ENCODE measurements at places on chromosomes 5 and 9.

DNA sequence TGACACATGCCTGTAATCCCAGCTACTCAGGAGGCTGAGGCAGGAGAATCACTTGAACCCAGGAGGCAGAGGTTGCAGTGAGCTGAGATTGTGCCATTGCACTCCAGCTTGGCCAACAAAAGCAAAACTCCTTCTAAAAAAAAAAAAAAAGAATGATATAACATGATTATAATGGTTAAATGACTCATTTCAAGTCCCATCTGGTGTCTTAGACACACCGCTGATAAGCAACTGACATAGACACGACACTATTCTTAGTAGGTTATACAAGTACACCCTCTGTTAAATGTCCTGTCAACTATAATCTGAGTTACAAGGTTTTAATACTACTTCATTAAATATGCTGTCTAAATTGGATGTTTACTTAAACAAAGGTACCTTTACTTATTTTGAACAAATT, 405.3 kb upstream of the CLINT1 start:
- DNase-seq: no peak

DNA sequence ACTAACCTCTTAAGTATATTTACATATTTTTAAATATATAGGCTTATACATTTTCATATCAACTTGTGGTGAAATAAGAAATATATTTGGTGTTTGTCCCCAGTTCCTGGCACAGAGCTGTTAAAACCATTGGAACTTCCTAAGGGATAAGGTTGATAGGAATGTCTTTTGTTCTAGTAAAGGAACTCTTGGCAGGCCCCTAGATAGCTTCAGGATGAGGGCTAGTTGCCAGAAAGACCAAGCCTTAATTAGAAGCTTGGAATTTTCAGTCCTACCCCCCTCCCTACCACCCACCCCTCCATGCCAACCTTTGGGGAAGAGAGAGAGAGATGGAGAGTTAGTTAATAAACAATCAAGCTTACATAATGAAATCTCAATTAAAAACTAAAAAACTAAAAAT, 638.6 kb upstream of the ACO1 start:
- DNase-seq: no peak

DNA sequence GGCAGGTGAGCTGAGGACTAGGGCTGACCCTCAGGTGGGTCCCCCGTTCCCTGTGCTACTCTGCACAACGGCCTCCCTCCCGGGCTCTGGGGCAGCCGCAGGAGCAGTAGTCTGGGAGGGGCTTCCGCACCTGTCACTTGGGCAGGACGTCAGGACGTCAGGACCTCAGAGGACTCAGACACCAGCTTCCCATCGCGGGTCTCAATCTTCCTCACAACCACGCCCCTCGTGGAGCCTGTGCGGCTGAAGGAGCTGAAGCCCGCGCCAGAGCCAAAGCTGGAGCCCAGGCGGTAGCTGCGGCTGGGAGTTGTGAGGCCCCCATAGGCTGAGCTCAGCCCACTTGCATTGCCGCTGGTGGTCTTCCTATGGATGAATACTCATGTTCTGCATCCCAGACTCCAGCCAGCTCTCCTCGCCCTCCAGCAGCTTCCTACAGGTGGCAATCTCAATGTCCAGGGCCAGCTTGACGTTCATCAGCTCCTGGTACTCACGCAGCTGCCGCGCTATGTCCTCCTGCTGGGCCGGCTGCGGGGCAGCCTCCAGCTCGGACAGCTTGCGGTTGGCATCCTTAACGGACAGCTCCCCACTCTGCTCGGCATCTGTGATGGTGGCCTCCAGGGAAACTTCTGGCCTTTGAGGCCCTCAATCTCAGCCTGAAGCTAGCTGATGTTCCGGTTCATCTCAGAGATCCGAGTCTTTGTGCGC, 381.4 kb upstream of the RGMB start:
- no peak for DNase-seq

DNA sequence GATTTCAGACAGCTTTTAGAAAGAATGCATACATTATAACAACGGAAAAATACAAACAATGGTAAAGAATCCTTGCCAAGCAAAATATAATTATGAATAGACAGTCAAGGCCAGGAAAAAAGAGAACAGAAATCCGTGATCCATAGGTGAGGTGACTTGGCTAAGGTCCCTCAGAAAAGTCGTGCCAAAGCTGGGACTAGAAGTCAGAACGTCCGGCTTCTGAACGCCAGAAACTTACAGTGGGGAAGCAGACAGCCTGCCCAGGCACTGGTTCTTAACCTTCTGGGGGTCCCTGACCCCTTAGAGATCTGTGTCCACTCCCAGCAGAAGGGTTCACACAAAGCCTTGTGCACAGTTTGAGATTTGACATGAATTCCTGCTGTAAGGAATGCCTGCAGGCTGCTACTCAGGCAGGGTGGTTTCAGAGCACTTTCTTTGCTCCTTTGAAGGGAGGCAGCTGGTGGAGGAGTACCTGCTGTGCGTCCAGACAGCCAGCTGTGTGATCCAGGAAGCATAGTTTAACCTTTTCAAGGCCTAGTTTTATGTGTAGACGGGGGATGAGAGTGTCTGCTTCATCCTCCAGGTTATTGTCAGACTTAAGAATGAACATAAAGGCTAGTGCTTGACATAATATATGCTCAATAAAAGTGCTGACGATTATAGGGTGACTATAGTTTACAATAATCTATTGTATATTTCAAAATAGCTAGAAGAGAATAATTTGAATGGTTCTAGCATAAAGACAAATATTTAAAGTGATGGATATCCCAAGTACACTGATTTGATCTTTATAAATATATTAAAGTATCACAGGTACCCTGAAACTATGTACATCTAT, 852 bp downstream of the ARHGEF37 start:
- DNase-seq: no peak

- no peak for DNase-seq
Observed at GRCh38 chr9:6969805-6970204, 212.0 kb downstream of the KDM4C start.

GRCh38 chr9:30197954-30198353, 2186.5 kb upstream of the ACO1 start:
- no peak for DNase-seq

DNA sequence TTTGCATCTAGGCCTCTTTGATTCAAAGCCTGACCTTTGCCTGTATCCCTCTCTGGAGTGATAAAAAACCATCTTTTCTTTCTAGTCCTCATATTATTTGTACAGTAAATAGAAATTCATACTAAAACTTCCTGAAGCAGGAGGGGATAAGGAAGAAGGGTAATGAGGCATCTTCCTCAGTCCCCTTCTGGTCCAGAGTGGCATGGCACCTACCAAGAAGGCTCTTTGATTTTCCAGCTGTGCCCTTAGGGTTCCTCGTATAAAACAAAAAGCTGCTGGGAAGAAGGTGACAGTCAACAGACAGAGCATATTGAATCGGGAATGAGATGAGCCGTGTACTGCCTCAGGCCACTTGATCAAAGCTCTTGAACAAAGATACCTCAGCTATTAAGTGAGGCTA, 71.9 kb upstream of the SPDL1 start:
- DNase-seq: no peak

DNA sequence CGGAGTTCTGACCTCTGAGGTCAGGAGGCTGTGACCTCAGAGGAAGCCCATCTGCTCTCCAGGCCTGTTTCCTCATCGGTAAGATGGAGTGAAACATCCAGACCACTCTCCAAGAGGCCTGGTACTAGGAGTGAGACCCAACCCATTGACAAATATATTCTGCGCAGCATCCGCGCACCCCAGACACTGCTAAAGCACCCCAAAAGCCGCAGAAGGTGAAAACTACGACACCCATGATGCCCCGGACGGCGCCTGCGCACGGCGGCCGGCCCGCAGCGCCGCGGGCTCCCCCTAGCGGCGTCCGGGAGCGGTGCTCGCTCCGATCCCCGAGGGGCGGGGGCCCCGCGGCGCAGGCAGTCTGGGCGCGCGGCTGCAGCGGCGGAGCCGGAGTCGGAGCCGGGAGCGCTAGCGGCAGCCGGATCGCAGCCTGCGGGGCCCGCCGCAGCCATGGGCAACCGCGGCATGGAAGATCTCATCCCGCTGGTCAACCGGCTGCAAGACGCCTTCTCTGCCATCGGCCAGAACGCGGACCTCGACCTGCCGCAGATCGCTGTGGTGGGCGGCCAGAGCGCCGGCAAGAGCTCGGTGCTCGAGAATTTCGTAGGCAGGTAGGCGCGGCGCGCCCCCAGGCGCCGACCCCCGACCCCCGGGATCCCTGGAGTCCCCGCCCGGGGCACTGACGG, at the start of gene DNM1:
DNM1 (plus strand) TSS at position 356 of the 683 bp plus-strand sequence; CDS start at position 448, 92 bp downstream.
- peak; percentile 99 for DNase-seq

DNA sequence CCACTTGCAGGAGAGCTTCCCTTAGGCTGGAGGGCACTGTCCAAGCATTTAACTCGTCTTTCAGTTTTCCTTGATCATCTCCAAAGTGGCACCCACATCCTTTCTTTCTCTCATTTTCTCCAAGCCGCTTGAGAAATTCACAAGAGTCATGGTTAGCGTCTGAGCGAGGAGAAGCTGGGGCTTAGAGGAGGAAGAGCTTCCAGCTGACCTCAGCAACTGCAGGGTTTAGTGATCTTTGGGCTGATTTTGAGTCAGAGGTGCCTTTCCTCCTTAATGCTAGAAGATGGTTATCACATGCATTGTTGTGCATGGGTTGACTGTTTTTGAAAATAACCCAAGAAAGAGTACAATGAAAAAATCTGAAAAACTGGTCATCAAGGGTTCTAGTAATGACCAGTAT, 134.7 kb downstream of the GADD45G start:
- DNase-seq: no peak

DNA sequence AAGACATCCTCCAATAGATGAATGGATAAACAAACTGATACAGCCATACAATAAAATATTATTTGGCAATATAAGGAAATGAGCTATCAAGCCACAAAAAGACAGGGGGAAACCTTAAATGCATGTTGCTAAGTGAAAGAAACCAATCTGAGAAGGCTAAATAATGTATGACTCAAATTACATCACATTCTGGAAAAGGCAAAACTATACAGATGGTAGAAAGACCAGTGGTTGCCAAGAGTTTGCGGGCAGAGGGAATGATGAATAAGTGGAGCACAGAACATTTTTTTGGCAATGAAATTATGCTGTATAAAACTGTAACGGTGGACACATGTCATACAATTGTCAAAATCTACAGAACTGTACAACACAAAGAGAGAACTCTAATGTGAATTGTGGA, 63.3 kb downstream of the CSF2 start:
- DNase-seq: peak; percentile 37

DNA sequence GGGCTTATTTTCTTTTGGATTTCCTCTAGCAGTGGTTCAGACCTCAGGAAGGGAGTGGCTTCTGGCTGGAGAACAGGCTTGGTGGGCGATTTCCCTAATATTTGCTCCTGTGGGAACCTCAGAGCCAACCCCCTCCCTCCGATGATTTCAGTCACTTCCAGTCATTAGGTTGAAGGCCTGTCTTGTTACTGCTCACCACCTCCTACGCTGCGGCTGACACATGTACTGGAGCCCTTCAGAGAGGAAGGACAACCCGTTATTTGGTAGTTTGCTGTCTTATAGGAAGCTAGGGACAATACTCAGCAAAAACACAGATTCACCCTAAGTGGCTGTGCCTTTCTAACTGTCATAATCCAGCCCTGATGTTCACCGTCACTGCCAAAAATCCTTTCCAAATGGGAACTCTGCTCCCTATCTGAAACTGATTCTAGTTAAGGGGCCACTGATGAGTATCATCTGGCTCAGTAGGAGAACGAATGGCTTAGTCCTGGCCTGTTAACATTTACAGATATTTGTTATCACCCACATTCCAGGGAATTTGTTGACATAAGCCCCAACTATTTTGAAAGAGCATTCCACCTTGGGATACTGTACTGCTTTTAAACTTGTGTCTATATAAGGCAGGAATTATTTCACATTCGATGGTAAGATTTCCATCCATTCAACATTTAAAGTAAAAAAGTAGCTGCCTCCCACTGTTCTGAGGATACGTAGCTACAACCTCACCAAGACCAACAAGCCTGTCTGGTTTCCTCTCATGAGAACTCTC, 29.3 kb upstream of the ANKH start:
- peak; percentile 43 for DNase-seq

DNA sequence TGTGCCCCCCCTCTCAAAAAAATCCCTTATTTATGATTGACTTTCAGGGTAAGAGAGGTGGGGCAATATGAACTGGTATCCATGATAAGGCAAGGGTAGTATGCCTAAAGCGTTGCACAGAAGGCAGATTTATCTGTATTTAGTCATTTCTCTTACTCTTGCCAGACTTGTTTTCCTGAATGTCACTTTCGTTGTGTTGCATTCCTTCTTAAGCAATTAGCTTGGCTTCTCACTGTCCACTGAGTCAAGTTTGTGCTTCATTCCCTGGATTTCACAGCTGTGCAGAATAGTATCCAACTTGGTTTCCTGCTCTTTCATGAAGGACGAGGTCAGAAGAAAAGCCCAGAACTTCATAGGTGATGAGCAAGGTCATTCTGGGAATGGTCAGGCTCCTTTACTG, 301.5 kb upstream of the ACTBL2 start:
- no peak for DNase-seq

GRCh38 chr9:69933445-69933844, 110.2 kb upstream of the MAMDC2 start:
- DNase-seq: no peak

DNA sequence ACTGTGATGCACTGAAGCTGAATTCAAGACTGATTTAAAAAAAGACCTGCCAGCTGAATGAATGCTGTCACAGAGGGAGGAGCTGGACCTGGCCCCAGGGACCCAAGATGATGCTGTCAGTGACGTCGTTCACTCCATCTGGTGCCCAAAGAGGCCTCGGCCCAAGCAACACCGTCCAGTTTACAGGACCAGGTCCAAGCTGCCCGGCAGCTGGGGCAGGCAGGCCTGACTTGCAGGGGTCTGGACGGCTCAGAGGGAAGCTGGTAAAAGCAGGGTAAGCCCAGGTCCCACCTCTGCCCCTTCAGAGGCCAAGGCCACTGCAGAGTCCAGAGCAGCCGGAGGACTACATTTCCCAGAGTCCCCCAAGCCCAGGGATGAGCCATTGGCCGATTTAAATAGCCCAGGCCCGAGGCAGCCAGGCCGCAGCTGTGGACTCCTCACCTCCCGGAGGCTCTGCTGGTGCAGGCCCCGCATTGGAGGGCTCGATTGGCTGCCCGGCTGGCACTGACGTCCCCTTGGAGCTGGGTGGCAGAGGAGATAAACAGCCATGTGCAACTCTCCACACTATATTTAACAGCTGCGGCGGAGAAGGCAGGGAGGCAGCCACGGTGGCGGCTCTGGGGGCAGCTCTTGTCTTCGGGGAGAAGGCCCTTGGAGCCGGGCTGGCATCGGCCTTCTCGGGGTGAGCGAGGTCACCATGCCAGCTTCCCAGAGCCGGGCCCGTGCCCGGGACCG, at the start of gene PLPP7:
PLPP7 (plus strand) TSS at position 423 of the 735 bp plus-strand sequence; CDS start at position 698, 275 bp downstream.
- peak; percentile 91 for DNase-seq

GRCh38 chr5:87589587-87589986, 176.9 kb upstream of the CCNH start:
- DNase-seq: no peak

DNA sequence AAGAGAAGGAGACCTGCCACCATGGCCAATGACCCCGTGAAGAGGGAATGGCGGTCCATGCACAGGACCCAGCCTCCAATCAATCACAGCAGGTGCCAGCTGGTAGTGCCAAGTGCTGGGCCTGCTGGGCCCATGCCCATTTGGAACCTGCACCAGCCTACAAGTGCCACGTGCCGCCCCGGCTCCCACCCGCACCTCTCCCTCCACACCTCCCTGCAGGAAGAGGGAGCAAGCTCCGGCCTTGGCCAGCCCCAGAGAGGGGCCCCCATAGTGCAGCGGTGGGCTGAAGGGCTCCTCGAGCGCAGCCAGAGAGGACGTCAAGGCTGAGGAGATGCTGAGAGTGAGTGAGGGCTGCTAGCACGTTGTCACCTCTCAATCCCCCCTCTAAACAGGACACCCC, 37.8 kb upstream of the NPR3 start:
- no peak for DNase-seq

- no peak for DNase-seq
Observed at GRCh38 chr5:93611273-93611975, 28.4 kb downstream of the NR2F1 start.

GRCh38 chr9:20317701-20318100, 304.6 kb downstream of the MLLT3 start:
- no peak for DNase-seq

Data from AG08396 (cell line).